ENCODE measurements at places on chromosomes 7 and 10.

DNA sequence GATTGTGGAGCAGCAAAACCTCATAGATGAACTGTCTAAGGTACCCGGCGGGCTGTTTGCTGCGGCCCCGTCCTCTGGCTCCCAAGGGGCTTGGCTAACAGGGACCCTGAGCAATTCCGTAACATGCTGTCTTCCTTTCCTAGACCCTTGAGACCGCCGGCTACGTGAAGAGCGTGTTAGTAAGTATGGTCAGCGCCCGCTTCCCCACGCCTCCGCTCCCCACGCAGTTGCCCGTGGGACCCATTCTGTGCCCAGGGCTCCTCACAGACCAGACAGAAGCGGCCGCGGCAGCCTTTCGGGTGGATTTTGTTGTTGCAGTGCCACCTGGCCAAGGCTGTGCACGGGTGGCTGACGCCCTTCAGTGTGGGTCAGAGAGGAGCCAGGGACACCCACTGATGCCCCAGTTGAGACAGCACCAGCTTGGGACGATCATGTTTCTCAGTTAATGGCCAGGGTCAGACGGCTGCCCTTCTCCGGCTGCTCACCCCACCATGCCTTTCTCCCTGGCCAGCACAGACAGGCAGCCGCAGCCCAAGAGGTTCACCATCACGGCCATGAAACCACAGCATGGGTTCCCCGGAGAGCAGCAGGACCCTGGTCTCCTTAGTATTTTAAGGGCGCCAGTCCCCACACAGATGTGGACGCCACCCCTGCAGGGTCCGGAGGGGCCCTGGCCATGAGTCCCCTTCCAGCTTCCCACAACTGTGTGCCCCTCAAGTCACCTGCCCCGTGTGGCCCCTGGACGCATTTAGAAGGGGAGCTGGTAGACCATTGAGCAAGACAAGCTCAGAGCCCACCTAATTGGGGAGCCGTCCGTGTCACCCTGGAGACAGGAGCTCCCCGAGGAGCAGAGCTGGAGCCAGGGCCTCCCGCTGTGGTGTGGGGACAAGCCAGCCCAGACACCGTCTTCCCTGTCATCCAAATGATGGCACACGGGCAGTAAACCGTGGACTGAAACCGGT lies 49.4 kb upstream of the DPYSL4 start:
- no peak overlapping the region for H3K27ac ChIP-seq
- H3K4me3 ChIP-seq, result no peak overlapping the region
- no peaks in the 10 kb centered on the region for H3K27me3 ChIP-seq
- no peaks in the 10 kb centered on the region for H3K4me1 ChIP-seq

DNA sequence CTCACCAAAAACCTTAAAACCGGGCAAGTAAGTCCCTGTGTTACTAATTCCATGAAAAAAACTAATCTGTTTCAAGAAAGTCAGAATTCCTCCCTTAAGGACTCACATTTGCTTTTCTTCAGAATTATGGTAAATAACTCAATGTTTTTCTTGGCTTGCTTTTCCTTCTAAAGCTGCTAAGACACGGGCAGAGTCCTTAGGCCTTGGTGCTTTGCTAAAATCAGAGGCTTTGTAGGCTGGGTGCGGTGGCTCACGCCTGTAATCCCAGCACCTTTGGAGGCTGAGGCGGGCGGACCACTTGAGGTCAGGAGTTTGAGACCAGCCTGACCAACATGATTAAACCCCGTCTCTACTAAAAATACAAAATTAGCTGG lies 32.0 kb downstream of the GNA12 start:
- no peak overlapping the region for H3K4me3 ChIP-seq
- no peaks in the 10 kb centered on the region for H3K27me3 ChIP-seq
- no peak overlapping the region for H3K27ac ChIP-seq
- no peaks in the 10 kb centered on the region for H3K36me3 ChIP-seq

- peak overlapping the region; percentile 63 for H3K27ac ChIP-seq
- H3K4me3 ChIP-seq, result peak overlapping the region; percentile 12
- peak; percentile 76 for DNase-seq
- H3K4me1 ChIP-seq, result peaks cover 57% of the 10 kb centered on the region
- no peaks in the 10 kb centered on the region for H3K27me3 ChIP-seq
These were observed 73.4 kb downstream of the SHH start for GRCh38 chr7:155738652-155739537.

DNA sequence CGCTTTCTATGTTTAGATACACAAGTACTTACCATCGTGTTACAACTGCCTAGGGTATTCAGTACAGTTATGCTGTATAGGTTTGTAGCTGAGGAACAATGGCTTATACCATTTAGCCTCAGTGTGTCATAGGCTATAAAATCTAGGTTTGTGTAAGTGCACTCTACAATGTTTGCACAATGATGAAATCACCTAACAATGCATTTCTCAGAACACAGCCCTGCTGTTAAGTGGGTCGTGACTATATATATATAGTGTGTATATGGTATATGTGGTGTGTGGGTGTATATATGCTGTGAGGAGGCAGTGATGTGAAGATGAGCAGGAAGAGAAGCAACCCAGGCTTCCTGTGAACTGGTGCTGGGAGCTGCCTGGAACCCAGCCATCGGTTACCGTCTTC lies 65.6 kb upstream of the MKI67 start:
- H3K27me3 ChIP-seq, result no peaks in the 10 kb centered on the region
- peaks cover 22% of the 10 kb centered on the region for H3K4me1 ChIP-seq
- peaks cover 4% of the 10 kb centered on the region for H3K36me3 ChIP-seq
- H3K4me3 ChIP-seq, result no peak overlapping the region

DNA sequence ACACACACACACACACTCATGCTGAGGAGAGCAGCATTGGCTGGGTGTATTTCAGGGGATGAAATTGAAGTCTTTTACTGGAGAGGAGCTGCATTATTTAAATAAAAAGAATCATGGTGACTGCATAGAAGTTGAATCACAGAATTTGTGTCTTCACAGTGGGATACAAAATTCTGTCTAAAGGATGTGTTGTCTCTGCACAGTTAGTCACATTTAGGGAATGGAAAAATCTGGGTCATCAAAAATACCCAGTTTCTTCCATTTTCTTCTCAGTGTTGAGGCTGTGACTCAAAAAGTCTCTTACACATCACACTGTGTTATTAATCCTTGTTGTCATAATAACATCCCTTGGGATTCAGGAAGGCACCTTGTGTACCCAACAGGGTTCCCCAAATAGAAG lies 10.9 kb downstream of the PAPSS2 start:
- H3K4me1 ChIP-seq, result peaks cover 3% of the 10 kb centered on the region
- H3K27ac ChIP-seq, result no peak overlapping the region
- no peak overlapping the region for H3K4me3 ChIP-seq
- H3K36me3 ChIP-seq, result no peaks in the 10 kb centered on the region
- DNase-seq, result no peak

GRCh38 chr10:101228966-101229265 lies 347 bp downstream of the LBX1 start:
- DNase-seq, result no peak
- peaks cover 7% of the 10 kb centered on the region for H3K36me3 ChIP-seq
- H3K27me3 ChIP-seq, result peaks cover 77% of the 10 kb centered on the region
- peaks cover 27% of the 10 kb centered on the region for H3K4me1 ChIP-seq
- H3K27ac ChIP-seq, result no peak overlapping the region

DNA sequence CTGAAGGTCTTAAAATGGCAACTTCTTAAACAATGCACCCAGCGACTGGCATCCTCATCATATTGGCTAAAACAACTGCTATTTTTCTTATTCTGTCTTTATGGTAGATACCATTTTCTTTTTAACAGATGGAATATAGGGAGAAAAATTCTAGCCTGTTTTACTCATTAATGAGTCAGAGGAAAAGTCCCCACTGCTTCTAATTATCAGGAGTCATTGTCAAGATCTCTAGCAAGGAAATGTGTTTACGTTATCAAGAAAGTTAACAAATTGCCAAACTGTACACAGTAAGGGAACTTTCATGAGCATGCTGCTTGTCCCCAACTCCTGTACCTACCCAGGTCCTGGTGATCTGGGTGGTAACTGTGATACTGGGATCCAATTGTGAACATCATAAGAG lies 117.7 kb upstream of the KIAA1217 start:
- no peaks in the 10 kb centered on the region for H3K27me3 ChIP-seq
- no peak for DNase-seq
- no peaks in the 10 kb centered on the region for H3K4me1 ChIP-seq
- no peaks in the 10 kb centered on the region for H3K36me3 ChIP-seq
- H3K4me3 ChIP-seq, result no peak overlapping the region
- no peak overlapping the region for H3K27ac ChIP-seq

GRCh38 chr7:23616593-23616992 lies 19.4 kb downstream of the CCDC126 start:
- no peak overlapping the region for H3K27ac ChIP-seq
- no peaks in the 10 kb centered on the region for H3K4me1 ChIP-seq
- H3K4me3 ChIP-seq, result no peak overlapping the region
- H3K36me3 ChIP-seq, result peaks cover 39% of the 10 kb centered on the region

- no peak for DNase-seq
- no peak overlapping the region for H3K4me3 ChIP-seq
- H3K27me3 ChIP-seq, result peaks cover 6% of the 10 kb centered on the region
- no peaks in the 10 kb centered on the region for H3K36me3 ChIP-seq
- no peak overlapping the region for H3K27ac ChIP-seq
These were observed 95.4 kb downstream of the TBXAS1 start for GRCh38 chr7:139924461-139924860.

- H3K27me3 ChIP-seq, result peaks cover 24% of the 10 kb centered on the region
- no peaks in the 10 kb centered on the region for H3K36me3 ChIP-seq
- no peak overlapping the region for H3K4me3 ChIP-seq
- H3K27ac ChIP-seq, result no peak overlapping the region
- no peak for DNase-seq
These were observed 485.1 kb upstream of the KLF6 start for GRCh38 chr10:4270116-4270515.

GRCh38 chr10:95406651-95407280 lies 116.0 kb upstream of the PDLIM1 start:
- no peak for DNase-seq
- no peak overlapping the region for H3K4me3 ChIP-seq
- no peaks in the 10 kb centered on the region for H3K36me3 ChIP-seq
- H3K27ac ChIP-seq, result no peak overlapping the region

DNA sequence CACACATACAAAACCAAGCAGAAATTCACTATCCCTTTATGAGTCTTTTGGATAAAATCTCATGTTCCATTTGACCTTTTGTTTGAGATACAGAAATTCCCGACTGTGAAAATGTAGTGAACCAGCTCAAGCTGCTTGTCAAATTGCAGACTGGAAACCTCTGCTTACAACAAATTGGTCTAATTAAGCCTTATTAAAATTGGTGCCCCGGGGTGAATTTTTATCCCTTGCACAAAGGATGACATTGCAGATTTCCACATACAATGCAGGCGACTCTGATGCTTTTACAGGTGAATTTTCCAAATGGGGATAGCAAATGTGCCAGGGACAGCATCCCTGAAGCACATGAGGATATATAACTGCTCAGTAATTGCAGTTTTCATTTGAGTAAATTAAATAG lies 257.3 kb downstream of the BMPER start:
- no peaks in the 10 kb centered on the region for H3K4me1 ChIP-seq
- DNase-seq, result no peak
- H3K27ac ChIP-seq, result no peak overlapping the region
- no peaks in the 10 kb centered on the region for H3K27me3 ChIP-seq

- no peak overlapping the region for H3K27ac ChIP-seq
- no peaks in the 10 kb centered on the region for H3K27me3 ChIP-seq
- peaks cover 33% of the 10 kb centered on the region for H3K4me1 ChIP-seq
These were observed 68.0 kb upstream of the KLF6 start for GRCh38 chr10:3853016-3853415.

- H3K4me1 ChIP-seq, result peaks cover 65% of the 10 kb centered on the region
- no peaks in the 10 kb centered on the region for H3K27me3 ChIP-seq
- DNase-seq, result peak; percentile 21
- peaks cover 4% of the 10 kb centered on the region for H3K36me3 ChIP-seq
- H3K27ac ChIP-seq, result peak overlapping the region; percentile 86
- H3K4me3 ChIP-seq, result peak overlapping the region; percentile 36
These were observed 4.8 kb downstream of the GPR146 start for GRCh38 chr7:1049006-1049741.

DNA sequence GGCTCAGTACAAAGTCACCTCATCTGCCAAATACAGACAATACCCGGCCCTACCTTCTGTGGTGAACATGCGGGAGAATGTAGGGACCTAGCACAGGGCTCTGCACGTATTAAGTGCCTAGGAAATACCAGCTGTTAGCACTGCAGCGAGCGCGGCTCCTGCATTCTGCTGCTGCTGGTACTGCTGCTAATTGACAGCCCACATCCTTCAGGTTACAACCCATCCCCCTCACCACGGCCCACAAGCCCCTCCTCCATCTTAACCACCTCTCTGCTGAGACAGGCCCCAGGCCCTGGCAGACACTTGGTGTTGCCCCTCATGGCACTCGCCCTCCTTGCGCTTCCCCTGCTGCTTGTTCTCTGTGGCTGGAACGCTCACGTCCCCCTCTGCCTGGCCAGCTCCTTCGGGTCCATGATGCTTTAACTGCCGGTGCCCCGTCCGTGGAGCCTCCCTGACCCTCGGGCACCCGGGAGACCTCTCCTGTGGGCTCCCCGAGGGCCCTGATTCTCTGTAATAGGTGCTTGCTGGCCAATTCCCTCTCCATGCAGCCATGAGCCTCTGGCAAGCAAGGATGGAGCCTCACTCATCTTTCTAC lies 53.3 kb upstream of the LOXL4 start:
- H3K36me3 ChIP-seq, result no peaks in the 10 kb centered on the region
- peaks cover under 1% of the 10 kb centered on the region for H3K27me3 ChIP-seq
- no peak for DNase-seq
- no peaks in the 10 kb centered on the region for H3K4me1 ChIP-seq

GRCh38 chr10:71473671-71474599 lies 77.2 kb downstream of the CDH23 start:
- peaks cover 8% of the 10 kb centered on the region for H3K4me1 ChIP-seq
- no peak for DNase-seq
- no peak overlapping the region for H3K27ac ChIP-seq
- no peaks in the 10 kb centered on the region for H3K36me3 ChIP-seq
- H3K27me3 ChIP-seq, result peaks cover 2% of the 10 kb centered on the region
- H3K4me3 ChIP-seq, result no peak overlapping the region

- DNase-seq, result no peak
- H3K27me3 ChIP-seq, result no peaks in the 10 kb centered on the region
- H3K36me3 ChIP-seq, result no peaks in the 10 kb centered on the region
These were observed 33.7 kb downstream of the CYP2C8 start for GRCh38 chr10:95035332-95036295.

DNA sequence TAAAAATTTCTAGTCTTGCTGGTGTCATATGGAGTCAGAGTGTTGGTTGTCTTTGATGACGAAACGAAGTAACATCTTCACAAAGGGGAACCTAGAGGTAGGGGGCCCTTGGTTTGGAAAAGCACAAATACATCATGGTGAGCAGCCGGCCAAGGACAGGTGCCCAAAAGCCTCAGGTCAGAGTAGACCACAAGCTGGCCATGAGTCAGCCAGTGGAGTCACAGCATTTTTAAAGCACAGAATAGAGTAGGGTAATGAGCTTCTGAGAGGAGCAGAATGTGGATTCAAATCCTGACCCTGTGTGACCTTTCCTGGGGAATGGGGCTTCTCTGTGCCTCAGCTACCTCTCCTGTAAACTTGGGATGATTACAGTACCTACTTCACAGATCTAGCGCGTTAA lies 5.3 kb downstream of the CAMK2B start:
- peaks cover 31% of the 10 kb centered on the region for H3K27me3 ChIP-seq
- H3K36me3 ChIP-seq, result no peaks in the 10 kb centered on the region
- DNase-seq, result no peak
- H3K27ac ChIP-seq, result no peak overlapping the region

GRCh38 chr10:501596-501995 lies 187.9 kb downstream of the DIP2C start:
- no peak for DNase-seq
- peaks cover 21% of the 10 kb centered on the region for H3K4me1 ChIP-seq
- H3K36me3 ChIP-seq, result no peaks in the 10 kb centered on the region
- H3K4me3 ChIP-seq, result no peak overlapping the region
- H3K27ac ChIP-seq, result no peak overlapping the region
- peaks cover 10% of the 10 kb centered on the region for H3K27me3 ChIP-seq
